Brain microvascular endothelial cell (primary cell): ENCODE measurements at places on chromosomes 5 and 9.

GRCh38 chr9:123062351-123063176 is 29.1 kb downstream of the GPR21 start:
- DNase-seq = no peak

GRCh38 chr5:39765366-39765765 is 340.6 kb upstream of the DAB2 start:
- DNase-seq = no peak

DNA sequence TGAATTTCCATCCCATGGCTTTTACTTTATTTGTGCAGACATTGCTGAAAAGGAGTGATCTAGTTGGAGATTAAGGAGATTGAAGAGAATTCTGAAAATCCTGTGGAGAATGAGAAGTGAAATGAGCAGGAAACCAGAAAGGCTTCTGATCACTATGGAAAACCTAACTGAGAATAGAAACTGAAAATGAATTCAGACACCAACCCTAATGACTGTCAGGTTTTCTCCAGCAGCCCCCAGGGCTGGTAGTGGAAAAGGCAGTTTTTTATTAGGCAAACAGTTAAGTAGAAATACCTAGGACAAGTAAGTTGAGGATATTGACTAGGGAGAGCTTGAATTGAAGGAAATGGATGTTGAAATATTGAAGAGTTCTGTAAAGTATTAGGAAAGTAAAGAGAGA is 14.7 kb upstream of the ARRDC3 start:
- no peak for DNase-seq

- DNase-seq = no peak
These were observed 287.8 kb upstream of the ISL1 start for GRCh38 chr5:51095486-51095885.

- no peak for DNase-seq
These were observed 39.2 kb downstream of the YIPF5 start for GRCh38 chr5:144131261-144131660.

GRCh38 chr5:14816999-14817761 is 54.4 kb downstream of the ANKH start:
- peak; percentile 94 for DNase-seq

DNA sequence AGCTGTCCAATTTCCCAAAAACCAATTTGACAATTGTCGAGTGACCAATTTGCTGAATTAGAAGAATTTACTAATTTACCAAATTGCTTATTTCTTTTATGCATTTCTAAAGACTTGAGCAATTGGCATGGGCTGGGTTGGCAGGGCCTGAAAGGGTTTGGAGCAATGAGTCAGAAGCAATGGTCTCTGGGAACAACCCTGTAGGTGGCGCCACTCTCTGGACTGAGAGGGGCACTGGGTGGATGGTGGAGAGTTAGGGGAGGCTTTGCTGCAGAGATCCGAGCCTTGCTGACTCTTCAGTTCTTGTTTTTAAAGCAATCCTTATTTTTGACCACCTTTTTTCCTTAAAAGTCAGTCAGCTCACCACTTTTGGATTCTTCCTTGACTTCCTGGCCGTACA is 71.5 kb upstream of the RPS23 start:
- no peak for DNase-seq

- DNase-seq = no peak
These were observed 27.4 kb upstream of the TXN start for GRCh38 chr9:110283751-110284150.

- DNase-seq = no peak
These were observed 151.8 kb upstream of the RAD23B start for GRCh38 chr9:107131108-107131799.

- DNase-seq = no peak
These were observed 61.2 kb downstream of the IRX1 start for GRCh38 chr5:3656803-3657202.

GRCh38 chr5:77397686-77398292 is 94.3 kb downstream of the WDR41 start:
- DNase-seq = peak; percentile 12

DNA sequence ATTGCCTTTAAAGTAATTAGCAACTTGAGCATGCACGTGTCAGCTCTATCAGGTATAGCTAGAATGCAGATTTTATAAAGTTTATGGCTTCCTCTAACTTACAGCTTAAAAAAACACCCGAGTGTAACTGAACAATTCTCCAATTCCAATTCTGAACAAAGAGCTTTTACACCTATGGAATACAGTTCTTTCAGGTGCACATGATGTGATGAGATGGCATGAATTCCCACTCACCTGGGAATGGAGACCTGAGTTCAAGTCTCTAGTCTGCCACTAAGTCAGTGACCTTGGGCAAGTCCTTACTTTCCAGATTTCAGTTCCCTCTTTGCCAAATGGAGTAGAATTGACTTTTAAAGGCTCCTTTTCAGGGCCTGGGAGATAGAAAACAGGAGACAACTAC is 1.8 kb downstream of the ZFAND5 start:
- DNase-seq = no peak
